ENCODE measurements at places on chromosomes 4 and X.

DNA sequence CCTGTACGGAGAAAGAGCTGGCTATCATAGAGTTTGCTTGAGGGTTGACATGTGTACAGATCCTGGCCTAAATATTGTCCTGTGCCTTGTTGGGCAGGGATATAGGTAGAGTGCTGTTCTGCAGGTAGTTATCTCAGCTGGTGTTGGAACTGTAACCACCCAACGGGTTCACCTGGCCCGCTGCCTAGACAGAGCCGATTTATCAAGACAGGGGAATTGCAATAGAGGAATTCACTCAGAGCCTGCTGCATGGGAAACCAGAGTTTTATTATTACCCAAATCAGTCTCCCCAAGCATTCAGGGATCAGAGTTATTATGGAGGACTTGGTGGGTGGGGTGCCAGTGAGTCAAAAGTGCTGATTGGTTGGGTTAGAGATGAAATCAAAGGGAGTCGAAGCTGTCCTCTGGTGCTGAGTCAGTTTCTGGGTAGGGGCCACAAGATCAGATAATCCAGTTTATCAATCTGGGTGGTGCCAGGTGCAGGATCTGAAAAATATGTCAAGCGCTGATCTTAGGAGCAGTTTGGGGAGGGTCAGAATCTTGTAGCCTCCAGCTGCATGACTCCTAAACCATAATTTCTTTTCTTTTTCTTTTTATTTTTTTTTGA is 42.5 kb upstream of the XIAP start:
- no peak for DNase-seq

- no peak for DNase-seq
These were observed 7.0 kb upstream of the AKAP17A start for GRCh38 chrX:1584237-1585011.

- DNase-seq = no peak
These were observed 122.3 kb downstream of the ITIH6 start for GRCh38 chrX:54675762-54676161.

- no peak for DNase-seq
These were observed 231.5 kb downstream of the UNC5C start for GRCh38 chr4:95317085-95317793.

DNA sequence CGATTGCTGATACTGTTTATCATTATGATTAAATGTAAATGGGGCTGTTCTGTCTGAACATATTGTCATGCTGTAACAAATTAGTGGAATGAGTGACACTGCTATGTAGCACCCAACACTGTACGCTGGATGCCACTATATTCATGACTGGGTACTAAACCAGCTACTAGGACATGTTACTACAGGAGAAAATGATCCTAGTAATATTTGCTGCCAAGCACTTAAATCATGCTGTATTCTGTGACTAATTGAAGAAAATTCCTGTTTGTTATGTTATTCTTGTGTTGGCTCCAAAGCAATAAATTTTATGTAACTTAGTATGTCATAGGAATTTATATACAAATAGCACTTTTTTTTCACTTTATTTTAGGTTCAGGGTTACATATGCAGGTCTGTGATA is 804.2 kb downstream of the CENPC start:
- DNase-seq = no peak

DNA sequence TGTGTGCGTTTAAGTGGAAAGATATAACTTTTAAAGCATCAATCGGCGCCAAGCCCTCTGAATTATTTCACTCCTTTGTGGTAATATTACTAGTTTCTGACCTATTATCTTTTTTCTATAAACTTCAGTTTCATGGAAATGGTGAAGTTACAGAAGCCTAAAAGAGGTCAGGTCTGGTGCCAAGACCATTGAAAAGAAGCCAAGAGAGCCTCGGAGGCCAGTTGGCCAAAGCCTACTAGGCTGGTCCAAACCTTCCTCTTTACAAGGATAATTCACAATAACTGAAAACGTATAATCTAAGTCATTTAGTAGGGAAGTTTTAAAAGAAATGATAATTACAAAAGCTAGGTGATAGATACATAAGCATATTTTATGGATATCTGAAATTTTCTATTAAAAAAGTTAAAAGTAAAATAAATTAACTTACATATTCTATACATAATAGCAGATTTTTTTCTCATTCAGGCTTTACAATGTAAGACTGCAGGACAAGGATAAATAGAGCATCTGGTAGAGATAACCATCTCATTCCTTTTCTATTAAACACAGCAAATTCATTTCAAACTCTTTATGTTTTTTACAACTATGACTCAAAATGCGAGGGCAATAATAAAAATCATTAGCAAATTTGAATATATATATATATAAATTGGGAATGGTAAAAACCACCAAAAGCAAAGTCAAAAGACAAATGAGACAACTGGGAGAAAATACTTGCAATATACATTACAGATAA is 49.2 kb downstream of the WDFY3 start:
- no peak for DNase-seq

- no peak for DNase-seq
These were observed 76.7 kb downstream of the WWC2 start for GRCh38 chr4:183175631-183176232.

DNA sequence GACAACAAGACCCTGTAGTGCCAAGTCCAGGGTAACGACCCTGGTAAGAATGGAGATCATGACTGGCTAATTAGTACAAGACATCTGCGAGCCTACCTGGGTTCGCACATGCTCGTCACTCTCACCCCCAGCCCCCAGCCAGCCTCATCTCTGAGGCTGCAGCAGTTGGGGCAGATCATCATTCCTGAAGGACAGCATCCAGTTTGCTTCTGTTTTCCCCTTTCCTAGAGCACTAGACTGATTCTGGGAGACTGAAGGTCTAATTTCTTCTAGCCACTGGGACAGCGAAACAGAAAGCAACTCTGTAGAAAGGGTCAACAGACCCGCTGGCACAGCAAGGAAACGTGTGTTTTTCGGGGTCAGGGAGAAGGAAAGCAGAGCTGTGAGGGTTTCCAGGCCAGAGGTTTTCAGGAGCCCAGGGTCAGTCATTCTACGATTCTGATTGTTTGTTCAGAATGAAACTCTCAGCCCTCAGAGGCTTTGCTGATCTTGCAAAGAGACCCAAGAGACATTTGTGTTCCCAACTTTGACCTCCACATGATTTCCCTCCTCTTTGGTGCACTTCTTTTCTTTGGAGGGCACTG is 343.1 kb upstream of the NOCT start:
- no peak for DNase-seq

- no peak for DNase-seq
These were observed 73.5 kb upstream of the EMCN start for GRCh38 chr4:100591161-100591876.

DNA sequence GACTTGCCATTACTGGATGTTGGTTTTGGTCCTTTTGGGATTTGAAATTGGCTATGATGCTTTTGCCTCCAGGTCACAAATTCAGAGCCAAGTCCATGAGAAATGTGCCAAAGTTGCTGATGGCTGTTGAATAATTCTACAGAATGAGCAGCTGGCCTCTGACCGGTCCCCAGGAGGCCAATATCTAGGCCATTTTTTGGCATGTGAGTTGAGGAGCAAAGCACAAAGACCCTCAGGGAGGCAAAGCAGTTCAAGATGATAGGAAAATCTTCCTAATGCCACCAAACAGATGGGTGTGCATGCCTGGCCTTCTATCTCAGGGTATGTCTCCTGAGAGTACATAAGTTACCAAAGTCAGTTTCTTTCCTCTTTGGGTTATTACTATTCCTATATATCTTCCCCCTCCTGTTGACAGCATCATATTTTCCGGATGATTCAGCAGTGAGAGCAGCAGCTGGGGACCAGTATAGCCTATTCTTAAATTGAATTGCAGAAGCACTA is 44.4 kb downstream of the SEL1L3 start:
- no peak for DNase-seq

DNA sequence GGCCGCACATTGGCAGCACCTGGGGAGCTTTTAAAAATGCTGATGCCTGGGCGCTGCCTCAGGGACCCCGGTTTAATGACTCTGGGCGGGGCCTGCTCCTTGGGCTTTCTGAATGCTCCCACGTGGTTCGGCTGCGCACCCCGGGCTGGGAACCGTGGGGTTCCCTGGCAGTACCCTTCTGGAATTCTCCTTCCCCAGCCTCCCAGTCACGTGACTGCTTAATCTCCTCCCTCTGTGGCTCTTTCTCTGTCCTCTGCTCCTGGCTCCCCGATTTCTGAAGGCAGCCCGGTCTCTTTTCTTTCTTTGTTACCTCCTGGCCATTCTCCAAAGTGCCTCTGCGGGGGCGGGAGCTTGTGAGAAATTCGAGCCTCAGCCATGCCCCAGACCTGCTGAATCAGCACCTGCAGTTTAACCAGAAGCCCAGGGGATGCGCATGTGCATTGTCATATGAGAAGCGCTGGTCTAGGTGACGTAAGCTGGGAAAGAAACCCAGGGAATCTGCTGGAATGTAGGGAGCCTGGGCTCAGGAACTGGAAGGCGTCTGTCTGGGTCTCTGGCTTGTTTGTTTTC is 16.6 kb downstream of the CLCN4 start:
- no peak for DNase-seq

DNA sequence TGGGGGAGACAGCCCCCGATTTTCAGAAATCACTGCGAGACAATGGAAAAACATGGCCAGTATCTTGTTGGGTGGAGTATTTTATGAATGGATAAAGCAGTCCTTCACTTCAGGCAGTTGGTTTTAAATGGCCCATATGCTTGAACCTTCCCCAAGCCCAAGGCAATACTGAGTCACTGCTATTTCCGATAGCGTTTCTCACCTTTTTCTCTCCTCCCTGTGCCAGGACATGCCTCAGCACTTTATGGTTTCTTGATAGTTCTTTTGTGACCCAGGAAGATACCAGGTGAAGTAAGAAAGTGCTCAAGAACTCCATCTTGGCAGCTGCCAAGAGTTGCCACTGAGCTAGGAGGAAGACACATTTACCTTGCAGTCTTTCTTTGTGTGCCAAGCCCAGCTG is 26.8 kb upstream of the ESX1 start:
- no peak for DNase-seq

DNA sequence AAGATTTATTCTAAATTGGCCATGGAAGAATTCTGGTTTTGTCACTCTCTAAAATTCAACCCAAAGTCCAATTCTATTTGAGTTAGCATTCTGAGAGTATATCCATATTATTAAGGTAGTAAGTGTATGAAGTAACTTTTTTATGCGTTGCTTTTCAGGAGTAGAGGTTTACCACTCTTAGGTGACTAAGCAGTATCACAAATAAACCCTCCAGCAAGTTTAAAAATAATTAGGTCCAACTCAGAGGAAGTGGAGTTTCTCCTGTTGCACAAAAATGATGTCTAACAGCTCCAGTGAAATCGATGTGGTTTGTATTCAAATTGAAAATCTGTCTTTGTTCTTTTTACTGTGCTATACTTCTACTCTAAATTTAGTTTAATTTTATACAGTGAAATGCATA is 6.6 kb downstream of the SCML1 start:
- no peak for DNase-seq

DNA sequence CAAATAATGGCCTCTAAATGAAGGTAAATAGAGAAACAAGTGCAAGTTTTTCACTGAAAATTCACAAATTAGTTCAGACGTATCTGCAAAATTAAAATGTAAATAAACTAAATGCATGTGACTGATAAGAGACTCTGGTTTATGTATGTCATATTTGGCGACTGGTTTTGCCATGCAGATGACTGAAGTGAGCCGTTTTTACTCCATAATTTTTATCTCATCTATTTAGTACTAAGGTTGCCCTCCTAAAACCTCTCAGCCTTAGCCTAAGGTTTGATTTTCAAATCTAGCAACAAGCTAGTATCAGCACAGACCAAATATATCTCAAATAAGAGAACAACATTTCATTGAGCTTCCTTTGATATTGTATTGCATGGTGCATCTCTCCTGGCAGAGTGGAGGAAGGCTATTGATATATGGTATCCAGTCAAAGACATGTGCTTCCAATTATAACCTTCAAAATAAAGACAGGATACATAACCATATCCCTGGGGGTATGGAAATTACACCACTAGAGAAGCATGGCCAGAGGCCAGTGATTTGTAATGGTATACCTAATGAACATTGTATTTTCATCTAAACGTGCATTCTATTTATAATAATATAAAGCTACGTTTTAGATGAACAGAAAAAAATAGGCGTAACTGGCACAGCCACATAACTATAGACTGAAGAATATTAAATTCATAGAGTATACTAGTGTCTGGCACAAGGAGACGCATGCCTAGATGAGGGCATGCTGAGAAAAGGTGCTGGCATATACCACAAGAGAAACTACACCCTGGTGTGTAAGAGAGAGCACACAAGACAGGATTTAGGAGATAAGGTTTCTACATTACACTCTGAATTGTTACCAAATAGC is 392.6 kb upstream of the INTU start:
- DNase-seq = no peak

- DNase-seq = no peak
These were observed 220.4 kb downstream of the MAML3 start for GRCh38 chr4:139933541-139933940.

DNA sequence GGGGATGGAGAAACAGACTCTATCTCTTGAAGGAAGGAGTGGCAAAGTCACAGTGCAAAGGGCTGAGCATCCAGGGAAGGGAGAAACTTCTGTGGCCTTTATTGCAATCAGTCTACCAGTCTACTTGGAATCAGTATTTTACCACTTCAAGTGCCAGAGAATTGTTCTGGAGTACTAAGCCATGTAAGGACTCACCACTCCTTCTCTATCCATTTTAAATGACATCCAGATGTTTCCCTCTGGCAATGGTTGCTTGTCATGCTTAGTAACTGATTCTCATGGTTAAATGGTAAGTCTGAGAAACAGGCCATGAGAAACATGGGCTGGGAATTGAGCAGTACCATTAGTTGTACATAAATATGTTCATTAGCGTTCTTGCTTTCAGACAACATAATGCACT is 21.1 kb upstream of the SMIM10 start:
- no peak for DNase-seq

- DNase-seq = no peak
These were observed 49.4 kb downstream of the ANXA3 start for GRCh38 chr4:78601013-78601412.

DNA sequence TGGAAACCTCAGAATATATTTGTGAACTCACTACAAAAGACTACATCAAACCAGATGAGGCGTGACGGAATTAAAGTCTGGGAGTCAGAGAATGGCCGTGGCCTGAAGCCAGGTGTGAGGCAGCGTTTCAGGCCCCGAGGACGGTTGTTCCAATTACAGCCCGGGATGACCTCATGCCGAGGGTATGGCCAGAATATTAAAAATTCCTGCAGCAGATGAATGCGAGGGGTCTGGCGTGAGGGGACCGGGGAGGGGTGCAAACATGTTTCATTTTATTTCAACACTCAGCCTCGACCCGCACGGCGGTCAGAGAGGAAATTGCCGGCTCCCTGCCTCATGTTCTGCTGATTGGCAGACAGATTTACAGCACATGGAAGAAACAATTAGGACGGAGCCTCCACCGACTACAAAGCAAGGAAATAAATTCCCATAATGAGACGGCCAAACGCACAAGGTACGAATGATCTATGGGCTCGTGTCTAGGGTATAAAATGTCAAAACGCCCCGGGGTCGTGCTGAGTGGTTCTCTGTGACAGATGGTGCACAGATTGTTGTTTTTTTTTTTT is 289.7 kb downstream of the SHOX start:
- DNase-seq = no peak
